ENCODE measurements at places on chromosomes 2 and 18. TPM values are rescaled to one million over a fixed set of nuclear protein-coding genes. Genes with fewer than 3 reads are reported as not detected.

The LCT gene
- 0.03 TPM for total RNA-seq

The TMEM247 gene
- not detected for total RNA-seq

The MSH6 gene
- total RNA-seq, result 85.8 TPM

The ALK gene
- not detected for total RNA-seq

The RBMS1 gene
- total RNA-seq, result 63.4 TPM

The CACNB4 gene
- 0.32 TPM for total RNA-seq

The DSC2 gene
- 1.3 TPM for total RNA-seq

The NPPC gene
- total RNA-seq, result 0.40 TPM

The TEX44 gene
- total RNA-seq, result not detected

The DNAH7 gene
- total RNA-seq, result 1.4 TPM

The POTEC gene
- not detected for total RNA-seq

The DOK1 gene
- 6.3 TPM for total RNA-seq

The COPS9 gene
- 299 TPM for total RNA-seq

The FLACC1 gene
- not detected for total RNA-seq

The EFR3B gene
- total RNA-seq, result 12.8 TPM

The MOCOS gene
- total RNA-seq, result 2.7 TPM

The CDK15 gene
- total RNA-seq, result not detected

The TSHZ1 gene
- 6.2 TPM for total RNA-seq

The CPLX4 gene
- total RNA-seq, result not detected

The SH3BP4 gene
- 27.8 TPM for total RNA-seq

The LAMA1 gene
- total RNA-seq, result 0.06 TPM

The GALNT1 gene
- total RNA-seq, result 42.3 TPM

The HOXD11 gene
- total RNA-seq, result 7.8 TPM

The QPCT gene
- total RNA-seq, result 17.2 TPM

The GREB1 gene
- total RNA-seq, result 2.7 TPM

The CIB4 gene
- 0.28 TPM for total RNA-seq

The RNF125 gene
- total RNA-seq, result 0.23 TPM

The MGAT4A gene
- total RNA-seq, result 1.6 TPM

The DTNA gene
- 0.18 TPM for total RNA-seq

The SGPP2 gene
- total RNA-seq, result 0.33 TPM

The LNPK gene
- 11.3 TPM for total RNA-seq

The VSNL1 gene
- total RNA-seq, result not detected

The GAL3ST2 gene
- 0.36 TPM for total RNA-seq

The ALPP gene
- 0.56 TPM for total RNA-seq

The RGPD3 gene
- 0.10 TPM for total RNA-seq

The ABCA12 gene
- 0.39 TPM for total RNA-seq

The LBH gene
- total RNA-seq, result 186 TPM

Data from A549 treated with RU486 at 1 μM for 4 hours (cell line).